ENCODE measurements at places on chromosomes 1 and 21.
A peak's percentile ranks its signal among the peaks of the same experiment; 100 is the strongest.

DNA sequence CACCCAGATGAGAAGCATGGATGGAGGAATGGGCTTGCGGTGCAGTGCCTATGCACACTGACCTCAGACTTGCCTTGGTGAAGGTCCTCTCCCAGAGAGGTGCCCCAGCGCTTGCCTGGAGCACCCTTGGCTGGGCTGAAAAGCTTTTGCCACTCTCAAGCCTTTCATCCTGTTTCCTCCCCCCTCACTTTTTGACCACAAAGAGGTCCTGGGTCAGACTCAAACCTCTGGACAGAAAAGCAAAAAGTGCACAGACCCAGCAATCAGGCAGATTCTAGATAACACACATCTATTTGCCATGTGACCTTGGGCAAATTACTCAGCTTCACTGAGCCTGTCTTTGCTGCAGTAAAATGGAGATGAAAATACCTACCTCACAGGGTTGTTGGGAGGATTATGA, 7.3 kb downstream of the TMEM35B start:
- no peak for DNase-seq

DNA sequence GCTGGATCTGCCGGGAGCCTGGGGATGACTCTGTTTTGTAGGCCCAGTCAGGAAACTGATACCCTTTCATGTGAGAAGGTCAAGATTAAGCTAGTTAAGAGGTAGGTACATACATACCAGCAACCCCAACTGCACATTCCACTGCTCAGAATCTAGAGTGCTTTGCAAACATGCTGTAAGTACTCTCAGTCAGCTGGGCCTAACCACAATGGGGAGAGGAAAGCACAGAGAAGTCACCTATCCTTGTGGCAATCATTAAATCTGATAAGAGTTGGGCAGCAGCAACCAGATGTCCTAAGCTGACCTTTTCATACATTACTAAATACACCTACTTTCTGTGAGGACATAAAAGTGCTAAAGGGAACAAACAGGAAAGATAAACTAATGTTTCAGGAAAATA, 2.5 kb downstream of the ETV3 start:
- DNase-seq: no peak

DNA sequence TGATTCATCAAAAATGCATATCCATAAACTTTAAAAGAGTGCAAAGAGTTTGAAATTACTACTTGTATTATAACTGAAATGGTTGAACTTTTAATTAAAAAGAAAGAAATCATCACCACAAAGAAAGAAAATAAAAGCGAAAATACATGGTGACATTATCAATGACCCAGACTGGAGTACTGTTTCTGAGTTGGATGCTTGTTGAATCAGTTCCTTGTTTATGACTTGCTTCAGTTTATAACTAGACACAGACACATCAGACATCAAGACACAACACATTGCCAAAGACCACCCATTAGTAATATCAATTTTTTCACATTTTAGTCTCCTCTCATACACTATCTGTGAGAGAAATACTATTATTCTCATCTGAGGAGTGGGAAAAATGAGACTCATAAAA, 293.0 kb downstream of the MRPL39 start:
- DNase-seq: no peak

GRCh38 chr21:36381841-36382589, 3.2 kb upstream of the CHAF1B start:
- DNase-seq: no peak

- DNase-seq: no peak
Observed at GRCh38 chr1:182146286-182146685, 84.8 kb upstream of the ZNF648 start.

DNA sequence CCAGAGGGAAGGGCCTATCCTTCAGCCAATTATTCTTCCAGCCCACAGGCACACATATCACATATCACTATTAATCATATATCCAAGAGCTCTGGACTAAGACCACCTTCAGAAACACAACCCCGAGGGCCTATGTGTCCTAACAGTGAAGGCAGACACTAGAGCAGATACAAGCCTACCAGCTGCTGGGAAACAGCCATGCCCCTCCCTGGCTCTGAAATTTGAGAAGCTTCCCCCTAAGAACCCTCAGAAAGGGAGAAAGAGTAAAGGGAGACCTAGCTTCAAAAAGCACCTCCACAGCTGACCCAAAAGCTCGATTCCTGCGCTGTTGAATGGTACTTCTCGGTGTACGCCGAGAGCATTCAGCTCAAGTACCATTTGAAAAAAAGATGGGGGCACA, 17.4 kb downstream of the CNN3 start:
- DNase-seq: no peak

DNA sequence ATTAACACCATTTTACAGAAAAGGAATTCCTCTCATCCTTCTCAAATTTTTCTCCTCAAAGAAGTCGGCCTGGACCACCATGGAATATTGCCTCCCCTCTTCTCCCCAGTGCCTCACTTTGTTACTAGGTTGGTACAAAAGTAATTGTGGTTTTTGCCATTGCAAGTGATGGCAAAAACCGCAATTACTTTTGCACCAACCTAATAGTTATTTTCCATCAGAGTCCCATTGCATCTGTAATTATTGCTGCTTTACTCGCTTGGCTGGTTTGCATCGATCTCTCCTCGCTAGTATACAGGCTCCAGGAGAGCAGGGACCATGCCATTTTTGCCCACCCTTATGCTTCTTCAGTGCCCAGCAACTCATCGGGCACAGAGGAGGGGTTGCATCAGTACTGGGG, 963 bp upstream of the C1orf94 start:
- DNase-seq: no peak

DNA sequence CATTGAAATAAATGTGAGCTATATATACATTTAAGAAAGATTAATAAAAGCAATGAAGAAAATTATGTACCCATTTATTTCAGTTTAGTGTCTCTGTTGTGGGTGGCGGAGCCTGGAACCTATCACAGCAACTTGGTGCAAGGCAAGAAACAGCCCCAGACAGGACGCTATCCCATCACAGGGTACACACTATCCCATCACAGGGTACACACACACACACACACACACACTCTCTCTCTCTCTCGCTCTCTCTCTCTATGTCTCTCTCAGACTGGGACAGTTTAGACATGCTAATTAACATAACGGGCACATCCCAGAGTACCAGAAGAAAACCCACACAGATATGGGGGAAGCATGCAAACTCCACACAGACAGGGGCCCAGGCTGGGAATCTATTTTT, 6.5 kb upstream of the IL6R start:
- DNase-seq: no peak

- DNase-seq: no peak
Observed at GRCh38 chr1:56931211-56931610, 34.6 kb downstream of the C8B start.

GRCh38 chr1:17687145-17687544, 68.0 kb upstream of the ACTL8 start:
- DNase-seq: no peak

DNA sequence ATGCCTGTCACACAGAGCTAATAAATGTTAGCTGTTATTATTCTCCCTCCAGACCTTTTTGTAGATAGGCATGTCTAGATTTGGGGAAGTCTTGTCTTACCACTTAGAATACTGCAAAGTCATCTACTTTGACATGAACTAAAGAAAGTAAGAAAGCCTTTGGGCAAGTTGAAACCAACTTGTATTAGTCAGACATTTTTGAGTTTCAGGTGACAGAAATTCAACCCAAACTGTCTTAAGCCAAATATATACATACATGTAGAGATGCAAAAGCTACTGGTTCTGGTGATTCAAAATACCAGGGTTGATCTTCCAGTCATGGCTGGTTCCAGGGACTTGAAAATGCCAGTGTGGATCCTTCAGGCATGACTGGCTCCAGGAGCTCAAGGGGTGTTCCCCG, 276.8 kb upstream of the TMEM51 start:
- no peak for DNase-seq

GRCh38 chr1:11483581-11484320, 4.8 kb downstream of the DISP3 start:
- no peak for DNase-seq

- no peak for DNase-seq
Observed at GRCh38 chr1:206925106-206925736, 3.5 kb upstream of the FCMR start.

DNA sequence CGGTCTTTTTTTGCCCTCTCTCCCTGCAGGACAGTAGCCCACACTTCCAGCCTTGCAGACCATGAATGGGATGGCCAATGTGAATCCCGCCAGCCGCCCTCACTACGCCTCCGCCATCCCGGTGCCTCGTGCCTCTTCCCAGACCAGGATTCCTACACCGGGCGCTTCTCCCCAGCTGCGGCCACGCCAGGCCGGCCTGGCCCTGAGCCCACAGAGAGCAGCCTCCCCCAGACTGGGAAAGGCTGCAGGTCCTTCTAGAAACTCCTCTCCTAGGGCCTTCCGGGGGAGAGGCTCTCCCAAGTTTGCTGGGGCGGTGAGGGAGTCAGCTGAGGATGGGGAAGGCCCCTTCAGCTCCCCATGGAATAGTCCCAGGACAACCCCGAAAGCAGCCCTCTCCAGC, 83.9 kb downstream of the NAV1 start:
- DNase-seq: no peak

DNA sequence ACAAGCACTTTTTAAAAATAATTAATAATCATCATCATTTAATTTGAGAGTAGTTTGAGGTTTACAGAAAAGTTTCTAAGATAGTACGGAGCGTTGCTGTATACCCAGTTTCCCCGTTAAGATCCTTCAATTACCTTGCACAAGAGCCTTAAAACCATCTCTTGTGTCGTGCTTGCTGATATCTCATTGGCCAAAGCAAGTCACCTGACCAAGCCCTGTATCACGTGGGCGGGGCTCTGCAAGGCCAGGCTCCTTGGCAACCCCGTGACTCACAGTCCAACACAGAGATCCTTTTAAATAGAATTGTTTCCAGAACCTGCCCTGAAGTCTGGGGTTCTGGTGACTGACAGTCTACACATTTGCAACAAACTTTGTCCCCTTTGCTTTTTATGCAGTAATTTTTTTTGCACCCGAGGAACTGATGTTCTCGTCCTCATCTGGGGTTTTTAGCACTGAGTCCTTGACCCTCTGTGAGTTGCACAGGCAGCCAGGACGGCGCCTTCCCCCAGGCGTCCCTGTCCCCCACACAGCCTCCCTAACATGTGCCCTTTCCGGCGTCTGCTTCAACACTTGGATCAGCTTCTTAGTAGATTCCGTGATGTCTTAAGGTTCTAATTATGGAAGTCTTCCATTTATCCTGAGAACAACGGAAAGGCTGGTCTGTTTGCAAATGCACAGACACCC, 183.3 kb upstream of the TMEM51 start:
- DNase-seq: no peak

DNA sequence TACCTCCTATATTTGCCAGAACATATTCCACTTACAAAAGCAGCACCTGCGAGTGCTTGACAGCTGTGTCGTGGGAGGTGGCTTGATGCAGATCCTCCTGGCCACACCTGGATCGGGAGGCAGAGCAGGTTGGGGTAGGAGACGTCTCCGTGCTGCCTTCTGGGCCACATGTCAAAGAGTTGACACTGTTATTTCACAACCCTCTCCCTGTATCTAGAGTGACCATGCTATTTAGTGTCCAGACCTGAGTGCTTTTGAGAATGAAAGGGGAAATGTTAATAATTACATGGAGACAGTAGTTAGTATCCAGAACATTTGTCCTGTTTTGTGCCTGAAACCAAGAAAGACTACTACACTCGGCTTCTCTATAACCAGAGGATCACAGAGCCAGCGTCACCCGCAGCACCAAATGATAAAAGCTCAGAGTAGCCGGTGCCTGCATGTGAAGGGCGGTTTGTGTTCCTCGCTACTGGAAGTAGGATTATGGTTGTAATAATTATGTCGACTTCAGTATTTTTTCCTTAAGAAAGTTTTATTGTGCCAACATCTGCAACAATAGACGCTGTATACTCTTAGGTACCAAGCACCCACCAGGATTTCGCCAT, 77.1 kb downstream of the GALNT2 start:
- DNase-seq: no peak

DNA sequence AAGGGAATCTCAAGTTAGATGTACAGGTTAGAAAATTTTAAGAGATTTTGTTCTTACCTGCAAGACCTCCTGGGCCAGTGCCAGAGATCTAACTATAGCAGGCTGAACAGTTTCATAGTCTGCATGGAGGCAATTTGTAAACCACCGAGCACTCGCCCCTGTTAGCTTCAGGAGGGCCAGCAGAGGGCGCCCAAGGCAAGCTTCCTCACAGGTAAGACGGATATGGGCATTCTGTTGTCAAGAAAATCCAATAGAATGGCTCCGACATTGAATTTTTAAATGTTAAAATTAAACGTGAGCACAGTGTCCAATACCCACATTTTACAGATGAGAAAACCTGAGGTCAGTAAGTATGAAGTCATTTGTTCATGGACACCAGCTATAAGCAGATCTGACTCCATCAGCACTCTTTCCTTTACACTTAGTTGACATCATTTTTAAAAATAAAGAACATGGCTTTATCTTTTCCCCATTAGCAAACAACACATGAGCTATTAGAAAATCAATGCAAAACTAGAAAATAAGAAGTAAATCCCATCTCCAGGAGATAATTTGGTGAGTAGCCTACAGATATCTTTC, 2.2 kb downstream of the REG4 start:
- DNase-seq: peak; percentile 70

- DNase-seq: no peak
Observed at GRCh38 chr1:198113342-198113750, 43.5 kb upstream of the NEK7 start.

GRCh38 chr1:181179987-181180365, 91.5 kb downstream of the IER5 start:
- DNase-seq: no peak

- DNase-seq: no peak
Observed at GRCh38 chr1:214331180-214331579, 50.2 kb downstream of the SMYD2 start.

- DNase-seq: no peak
Observed at GRCh38 chr1:169089776-169090175, 16.7 kb upstream of the ATP1B1 start.

DNA sequence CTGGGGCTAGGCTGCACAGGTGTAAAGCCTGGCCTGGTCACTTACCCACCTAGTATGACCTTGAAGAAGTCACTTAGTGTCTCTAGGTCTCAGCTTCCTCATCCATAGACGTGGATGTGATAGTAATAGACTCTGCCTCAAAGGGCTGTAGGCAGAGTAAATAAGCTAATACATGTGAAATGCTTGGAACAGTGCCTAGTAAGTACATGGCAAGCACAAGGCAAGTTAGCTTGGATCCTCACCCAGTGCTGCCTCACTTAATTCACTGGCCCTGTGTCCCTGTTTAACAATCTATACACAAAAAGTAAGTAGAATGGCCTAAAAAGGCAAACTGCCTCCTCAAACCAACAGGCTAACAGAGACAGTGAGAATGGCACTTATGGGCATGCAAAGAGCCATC, 167.8 kb downstream of the PIGK start:
- DNase-seq: no peak

GRCh38 chr1:26618561-26618960, 77.3 kb upstream of the ARID1A start:
- no peak for DNase-seq

- DNase-seq: peak; percentile 84
Observed at GRCh38 chr1:44217809-44218410, 4.6 kb downstream of the DMAP1 start.

Data from endothelial cell (in vitro differentiated cells).